Activated CD4-positive, alpha-beta T cell treated with anti-CD3 and anti-CD28 coated beads, Interleukin-2, Interleukin-4, amounts not matched to agents 100 ng/mL and 50 ng/mL, durations not matched to agents 16 hours and 8 hours (primary cell): ENCODE measurements at places on chromosomes 12 and 14.

- no peak for DNase-seq
Measured at GRCh38 chr12:28367326-28367725, 177.1 kb downstream of the CCDC91 start.

DNA sequence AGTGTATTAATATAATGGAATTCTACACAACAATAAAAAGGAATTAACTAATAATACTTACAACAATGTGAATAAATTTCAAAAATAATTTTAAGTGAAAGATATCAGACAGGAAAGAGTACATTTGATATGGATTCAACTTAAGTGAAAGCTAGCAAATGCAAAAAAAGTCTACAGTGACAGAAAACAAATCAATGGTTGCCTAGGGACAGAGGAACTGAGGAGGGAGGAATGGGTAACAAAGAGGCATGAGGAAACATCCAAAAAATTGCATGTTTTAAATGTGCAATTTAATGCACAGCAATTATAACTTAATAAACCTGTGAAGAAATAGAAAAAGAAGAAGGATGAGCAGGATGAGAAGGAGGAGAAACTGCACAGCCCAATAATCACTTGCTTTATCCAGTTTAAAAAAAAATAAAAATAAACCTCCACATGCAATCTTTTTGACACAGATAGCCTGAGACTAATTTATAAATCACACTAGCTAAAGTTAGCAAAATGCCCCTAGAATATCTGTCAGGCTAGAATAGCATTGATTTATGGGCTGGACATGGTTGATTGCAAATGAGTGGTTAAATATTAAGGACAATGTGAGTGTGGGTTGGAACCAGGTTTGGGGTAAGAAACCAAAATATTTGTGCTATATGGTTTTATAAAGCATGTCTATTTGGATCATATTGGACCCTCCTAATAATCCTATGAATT is 1089.1 kb downstream of the TRHDE start:
- DNase-seq: no peak

GRCh38 chr12:95279856-95280255 is 62.2 kb downstream of the VEZT start:
- DNase-seq: no peak

DNA sequence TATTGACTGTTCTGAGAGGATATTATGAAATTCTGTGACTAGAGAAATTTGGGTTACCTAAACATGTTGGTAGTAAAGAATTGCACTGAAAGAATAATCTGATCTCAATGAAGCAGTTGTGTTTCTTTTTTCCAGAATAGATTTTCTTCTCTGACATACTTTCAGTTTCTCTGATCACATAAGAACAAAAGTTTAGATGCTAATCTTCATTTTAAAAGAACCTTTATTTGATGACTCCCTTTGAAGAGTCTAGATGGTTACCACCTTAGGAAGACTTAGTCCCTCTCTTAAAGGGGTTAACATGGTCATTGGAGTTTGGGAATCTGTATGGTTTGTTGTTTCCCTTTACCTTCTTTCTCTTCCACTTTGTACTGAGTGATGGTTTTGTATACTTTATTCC is 58.6 kb downstream of the MON2 start:
- no peak for DNase-seq

DNA sequence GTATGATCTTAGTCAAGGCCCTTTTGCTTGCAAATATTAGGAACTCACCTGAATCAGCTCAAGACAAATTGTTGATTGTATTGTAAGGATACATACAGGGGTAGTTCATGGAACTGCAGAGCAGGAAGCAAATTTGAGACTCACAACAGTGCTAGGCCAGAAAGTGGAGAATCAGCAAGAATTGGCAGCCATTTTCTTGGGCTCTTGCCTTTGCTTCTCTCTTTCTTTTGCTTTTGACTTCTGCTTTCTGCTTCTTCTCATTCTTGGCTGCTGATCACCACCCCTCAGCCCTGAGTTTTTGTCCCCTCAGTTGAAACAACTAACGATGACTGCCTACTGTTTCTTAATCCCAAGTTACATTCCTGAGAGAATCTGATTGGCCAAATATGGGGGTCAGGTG is 34.8 kb downstream of the KCNK13 start:
- no peak for DNase-seq

GRCh38 chr14:99510556-99511139 is 29.4 kb downstream of the CCNK start:
- DNase-seq: no peak

DNA sequence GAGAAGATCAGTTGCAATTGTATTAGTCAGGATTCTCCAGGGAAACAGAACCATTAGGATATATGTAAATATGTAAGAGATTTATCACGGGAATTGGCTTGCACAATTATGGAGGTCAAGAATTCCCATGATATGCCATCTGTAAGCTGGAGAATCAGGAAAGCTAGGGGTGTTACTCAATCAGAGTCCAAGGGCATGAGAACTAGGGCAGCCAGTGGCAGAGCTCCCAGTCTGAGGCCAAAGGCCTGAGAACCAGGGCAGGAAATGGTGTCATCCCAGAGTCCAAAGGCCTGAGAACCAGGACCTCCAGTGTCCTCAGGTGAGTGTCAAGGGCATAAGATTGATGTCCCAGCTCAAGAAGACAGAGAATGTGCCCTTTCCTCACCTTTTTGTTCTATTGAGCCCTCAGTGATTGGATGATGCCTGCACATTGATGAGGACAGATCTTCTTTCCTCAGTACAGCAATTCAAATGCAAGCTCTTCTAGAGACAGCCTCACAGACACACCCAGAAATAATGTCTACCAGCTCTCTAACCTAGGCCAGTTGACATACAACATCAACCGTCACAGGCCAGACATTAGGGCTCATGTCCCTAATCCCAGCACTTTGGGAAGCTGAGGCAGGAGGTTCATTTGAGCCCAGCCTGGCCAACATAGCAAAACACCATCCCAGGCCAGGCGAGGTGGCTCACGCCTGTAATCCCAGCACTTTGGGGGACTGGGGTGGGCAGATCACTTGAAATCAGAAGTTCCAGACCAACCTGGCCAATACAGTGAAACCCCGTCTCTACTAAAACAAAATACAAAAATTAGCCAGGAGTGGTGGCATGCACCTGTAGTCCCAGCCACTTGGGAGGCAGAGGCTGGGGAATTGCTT is 34.9 kb upstream of the ZNF740 start:
- no peak for DNase-seq

DNA sequence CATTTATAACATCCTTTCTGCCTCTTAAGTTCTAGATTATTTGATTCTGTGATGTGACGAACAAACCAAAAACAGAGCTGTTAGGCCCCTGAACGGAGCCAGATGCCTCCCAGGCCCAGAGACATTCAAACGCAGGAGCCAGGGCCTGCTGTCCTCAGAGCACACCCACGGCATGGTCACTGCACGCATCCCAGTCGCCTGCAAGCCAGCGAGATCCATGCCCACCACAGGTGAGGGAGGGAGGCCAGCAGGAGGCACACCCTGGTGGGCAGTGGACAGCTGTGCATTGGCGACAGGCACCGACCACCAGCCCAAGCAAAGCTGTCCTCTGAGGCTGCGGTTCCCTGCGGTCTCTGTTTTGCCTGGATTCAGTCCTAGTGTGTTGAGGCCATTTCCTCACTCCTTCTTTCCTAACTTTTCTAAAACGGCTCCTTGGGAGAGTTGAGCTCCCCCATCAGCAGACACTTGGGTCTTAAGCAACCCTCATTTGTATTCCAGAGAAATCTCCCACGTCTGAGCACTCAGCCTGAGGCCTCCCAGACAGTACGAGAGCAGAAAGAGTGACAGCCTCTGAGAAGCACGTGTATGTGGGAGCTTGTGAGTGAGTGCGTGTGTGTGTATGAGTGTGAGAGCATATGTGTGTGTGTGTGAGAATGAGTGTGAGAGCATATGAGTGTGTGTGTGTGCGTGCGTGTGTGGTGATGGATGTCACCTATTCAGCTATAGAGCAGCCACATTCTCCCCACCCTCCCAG is 81.2 kb downstream of the CHGA start:
- no peak for DNase-seq

GRCh38 chr12:73950507-73950906 is 587.1 kb upstream of the ATXN7L3B start:
- DNase-seq: no peak

DNA sequence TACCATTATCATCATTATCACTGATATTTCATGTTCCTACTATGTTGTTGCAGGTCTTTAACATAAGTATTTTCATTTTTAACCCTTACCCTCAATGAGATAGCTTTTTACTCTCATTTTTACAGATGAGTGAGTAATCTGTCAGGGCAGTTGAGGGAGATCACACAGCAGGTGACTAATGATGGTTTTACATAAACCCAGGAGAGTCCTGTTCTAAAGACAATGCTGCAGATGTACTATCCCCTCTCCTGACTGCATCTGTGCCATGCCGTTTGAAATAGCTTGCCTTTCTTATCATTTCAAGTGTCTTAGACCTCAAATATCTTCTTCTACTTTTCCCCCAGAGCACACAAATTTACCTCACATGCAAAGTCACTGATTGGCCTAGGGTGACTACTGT is 1552.1 kb upstream of the SEL1L start:
- DNase-seq: no peak

- DNase-seq: no peak
Measured at GRCh38 chr12:2097617-2098016, 44.8 kb downstream of the CACNA1C start.

GRCh38 chr14:54362089-54362504 is 34.7 kb upstream of the CDKN3 start:
- no peak for DNase-seq

DNA sequence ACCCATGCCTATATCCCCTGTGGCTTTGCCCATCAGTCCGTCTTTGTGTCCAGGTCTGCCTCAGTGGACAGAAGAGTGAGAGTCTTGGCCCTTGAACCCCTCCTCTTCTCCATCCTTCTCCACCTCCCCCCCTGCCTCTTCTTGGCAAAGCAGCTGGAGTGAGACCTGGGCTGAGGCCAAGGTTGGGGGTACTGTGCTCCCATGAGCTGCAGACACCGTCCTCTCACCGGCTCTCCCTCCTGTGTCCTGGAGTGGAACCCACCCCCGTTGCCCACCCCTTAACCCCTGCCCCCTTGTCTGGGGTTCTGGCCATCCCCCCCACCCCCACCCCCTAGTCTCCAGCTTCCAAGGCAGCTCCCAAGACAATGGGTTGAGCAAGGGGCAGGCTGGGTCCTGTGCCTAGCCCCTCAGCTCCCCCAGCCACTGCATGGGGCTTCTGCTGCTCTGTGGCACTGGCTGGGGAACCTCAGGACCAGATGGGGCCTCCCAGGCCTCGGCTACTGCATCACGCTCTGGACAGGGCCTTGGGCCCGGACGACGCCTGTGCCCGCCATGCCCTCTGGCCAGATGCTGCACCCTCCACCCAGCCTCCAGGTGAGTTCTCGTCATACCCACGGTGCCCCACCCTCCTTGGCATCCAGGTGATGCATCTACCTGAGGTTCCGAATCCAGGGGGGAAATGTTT is 35.7 kb downstream of the RTL1 start:
- DNase-seq: no peak

DNA sequence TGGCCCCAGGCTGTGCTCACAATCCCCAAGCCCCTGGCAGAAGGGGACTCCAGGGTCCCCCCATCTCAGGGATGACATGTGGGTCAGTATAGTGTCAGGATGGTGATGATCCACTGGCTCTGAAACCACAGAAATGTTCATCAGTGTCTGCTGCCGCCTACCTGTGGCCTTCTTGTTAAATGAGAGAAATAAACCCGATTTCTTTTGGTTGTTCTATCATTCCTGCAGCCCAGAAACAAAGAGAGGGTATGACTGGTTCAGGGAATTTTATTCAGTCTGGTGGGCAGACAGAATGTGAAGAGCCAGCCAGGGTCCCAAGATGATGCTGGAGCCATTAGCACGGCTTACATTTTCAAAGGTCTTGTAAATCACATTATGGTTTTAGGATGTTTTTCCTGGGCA is 86.6 kb downstream of the CRADD start:
- DNase-seq: no peak

DNA sequence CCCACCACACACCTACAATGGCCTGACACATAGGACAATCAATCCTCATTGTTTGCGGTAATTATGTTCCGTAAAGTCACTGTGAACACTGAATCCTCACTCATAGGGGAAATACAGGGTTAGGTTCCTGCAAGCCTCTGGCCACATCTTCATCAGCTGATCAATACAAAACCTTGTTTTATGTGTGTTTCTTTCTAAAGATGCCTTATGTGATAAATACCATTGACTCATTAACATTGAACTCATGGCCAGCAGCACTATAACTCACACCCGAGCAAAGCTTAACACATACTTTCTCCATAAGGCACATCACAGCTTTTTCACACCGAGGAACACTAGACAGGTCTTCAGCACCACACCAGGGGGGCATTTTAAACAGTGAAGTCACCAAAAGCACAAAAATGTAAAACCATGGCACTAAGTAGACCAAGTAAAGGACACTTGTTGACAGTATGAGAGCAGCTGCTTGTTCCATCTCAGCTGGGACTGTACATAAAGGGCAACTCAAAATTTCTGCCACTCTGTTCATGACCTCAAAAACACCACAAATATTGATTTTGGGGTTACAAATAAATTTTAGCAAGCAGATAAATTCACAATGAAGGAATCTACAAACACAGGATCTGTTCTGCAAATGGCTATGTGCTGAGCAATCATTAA is 60.5 kb downstream of the ESR2 start:
- no peak for DNase-seq

DNA sequence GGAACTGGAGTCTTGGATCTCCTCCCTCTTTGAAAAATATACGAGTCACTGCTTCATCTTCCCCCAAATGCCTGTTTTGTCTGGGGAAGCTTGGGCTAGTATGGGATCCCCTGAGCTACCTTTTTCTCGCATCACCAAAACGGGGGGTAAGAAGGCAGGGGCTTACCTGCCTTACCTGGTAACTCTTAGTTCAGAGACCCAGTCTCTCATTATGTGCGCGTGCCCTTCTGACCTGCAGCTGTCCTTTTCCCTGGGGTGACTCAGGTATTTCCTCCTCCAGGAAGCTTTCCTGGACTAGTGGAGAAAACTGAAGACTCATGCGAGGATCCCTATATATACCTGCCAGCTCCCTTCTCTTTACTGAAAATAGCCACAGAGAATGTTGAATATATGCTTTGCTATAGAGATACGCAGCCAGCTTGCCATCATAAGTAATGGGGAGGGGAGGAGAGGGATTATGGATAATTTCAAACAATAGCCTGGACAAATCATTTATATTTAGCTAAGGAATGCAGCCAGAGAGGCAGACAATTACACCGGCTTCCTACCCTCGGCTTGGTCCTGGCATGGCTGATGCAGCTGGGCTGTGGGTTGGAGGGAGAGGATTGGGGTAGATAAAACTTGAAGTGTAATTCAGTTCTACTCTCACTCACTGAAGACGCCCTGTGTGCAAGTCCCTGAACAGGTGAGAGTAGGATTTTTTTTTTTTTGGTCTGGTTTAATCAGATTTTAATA is 1.1 kb downstream of the TSPAN9 start:
- no peak for DNase-seq

GRCh38 chr14:59140106-59140843 is 48.2 kb upstream of the DAAM1 start:
- no peak for DNase-seq
